ENCODE measurements at places on chromosomes 16 and 17. TPM values are rescaled to one million over a fixed set of nuclear protein-coding genes. Genes with fewer than 3 reads are reported as not detected.

The MAPK7 gene
- total RNA-seq, result 37.7 TPM

The ZNF232 gene
- 21.8 TPM for total RNA-seq

The APOH gene
- not detected for total RNA-seq

- no peaks in the 10 kb centered on the region for H3K27me3 ChIP-seq
- H3K4me3 ChIP-seq, result no peak overlapping the region
- H3K36me3 ChIP-seq, result no peaks in the 10 kb centered on the region
Measured at GRCh38 chr16:14364386-14365199, 265.5 kb downstream of the PARN start.

GRCh38 chr16:59180083-59180476 lies 446.0 kb upstream of the GOT2 start:
- no peaks in the 10 kb centered on the region for H3K36me3 ChIP-seq
- H3K27me3 ChIP-seq, result peaks cover 14% of the 10 kb centered on the region
- no peak overlapping the region for H3K27ac ChIP-seq
- peaks cover 4% of the 10 kb centered on the region for H3K4me1 ChIP-seq
- no peak overlapping the region for H3K4me3 ChIP-seq

Data from endodermal cell (in vitro differentiated cells).